ENCODE measurements at places on chromosomes 7 and 10. TPM values are rescaled to one million over a fixed set of nuclear protein-coding genes. Genes with fewer than 3 reads are reported as not detected.

DNA sequence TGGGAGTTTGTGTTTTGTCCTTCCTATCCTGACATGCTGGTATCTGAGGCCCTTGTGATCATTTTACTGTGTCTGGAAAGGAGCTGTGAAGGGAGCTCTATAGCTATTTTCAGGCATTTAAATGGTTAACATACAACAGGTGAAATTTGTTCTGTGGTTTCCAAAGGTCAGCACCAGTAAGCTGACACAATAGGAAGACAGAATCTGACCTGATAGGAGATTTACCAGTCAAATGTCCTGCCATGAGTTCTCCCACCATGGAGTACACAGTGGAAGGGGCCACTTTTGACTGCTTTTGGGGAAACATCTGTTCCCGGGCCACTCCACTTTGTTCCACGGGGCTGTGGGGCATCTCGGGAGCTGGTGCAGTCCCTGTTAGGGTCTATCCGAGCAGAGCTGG is 17.6 kb downstream of the FKBP6 start:
- no peaks in the 10 kb centered on the region for H3K4me1 ChIP-seq
- no peaks in the 10 kb centered on the region for H3K36me3 ChIP-seq
- H3K27me3 ChIP-seq = peaks cover 2% of the 10 kb centered on the region
- no peak overlapping the region for H3K27ac ChIP-seq
- DNase-seq = no peak

DNA sequence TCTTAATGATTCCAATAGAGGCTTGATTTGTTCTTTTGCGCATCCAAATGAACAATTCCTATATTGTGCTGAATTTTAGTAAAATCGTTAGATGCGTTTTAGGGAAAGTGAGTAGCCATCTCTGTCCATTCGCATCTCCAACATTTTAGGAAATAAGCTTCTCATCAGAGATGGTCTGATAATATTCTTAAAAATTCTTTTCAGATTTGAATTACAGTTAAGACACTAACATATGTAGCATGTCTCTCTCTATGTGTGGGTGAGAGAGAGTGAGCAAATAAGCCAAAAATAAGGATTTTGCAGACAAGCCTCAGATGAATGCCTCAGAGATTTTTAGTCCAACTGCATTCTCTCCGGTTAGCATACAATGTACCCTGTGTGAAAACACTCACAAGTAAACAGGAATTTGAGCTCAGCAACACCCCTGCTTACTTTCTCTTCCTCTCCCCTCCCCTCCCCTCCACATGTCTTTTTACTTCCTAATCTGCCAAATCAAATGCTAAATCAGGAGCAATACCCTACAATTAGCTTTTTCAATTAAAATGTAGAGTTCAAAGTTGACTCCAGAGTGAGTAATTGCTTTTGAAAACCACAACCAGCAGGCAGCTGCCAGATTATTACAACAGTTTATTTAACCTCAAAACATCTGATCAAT is 354.4 kb downstream of the CRPPA start:
- H3K4me1 ChIP-seq = no peaks in the 10 kb centered on the region
- H3K27me3 ChIP-seq = no peaks in the 10 kb centered on the region
- no peak overlapping the region for H3K4me3 ChIP-seq

Gene TRPV5
- total RNA-seq = not detected

GRCh38 chr7:119937745-119938144 is 335.2 kb upstream of the KCND2 start:
- no peak for DNase-seq
- no peaks in the 10 kb centered on the region for H3K36me3 ChIP-seq
- H3K4me1 ChIP-seq = no peaks in the 10 kb centered on the region
- no peak overlapping the region for H3K4me3 ChIP-seq
- no peaks in the 10 kb centered on the region for H3K27me3 ChIP-seq

Gene CALCR
- not detected for total RNA-seq

DNA sequence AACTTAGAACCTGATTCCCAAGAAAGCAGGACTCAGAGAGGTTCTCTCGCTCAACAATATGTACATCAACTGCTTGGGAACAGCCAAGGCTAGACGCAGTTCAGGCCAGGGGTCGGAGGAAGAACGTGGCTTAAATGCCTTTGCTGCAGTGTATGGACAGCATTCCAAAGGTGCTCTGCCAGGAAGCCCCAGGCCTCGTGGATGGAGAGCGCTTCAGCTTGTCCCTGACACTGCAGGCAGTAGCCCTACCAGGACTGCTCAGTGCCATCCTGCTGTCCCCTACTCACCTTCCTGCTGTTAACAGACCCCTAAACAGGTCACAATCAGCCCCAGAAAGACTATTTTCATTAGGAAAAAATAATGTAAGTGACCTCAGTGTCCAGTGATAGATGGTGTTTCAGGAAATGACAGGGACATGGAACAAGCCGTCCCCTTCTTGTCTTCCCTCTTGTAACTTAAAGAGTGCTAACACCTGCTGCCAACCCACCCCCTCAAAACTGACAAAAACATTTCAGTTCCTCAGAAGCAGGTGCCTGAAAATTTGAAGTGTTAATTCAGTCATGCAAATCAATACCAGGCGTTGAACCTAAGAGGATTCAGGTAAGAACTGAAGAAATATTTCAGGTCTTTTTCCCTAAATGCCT is 16.5 kb downstream of the CREB3L2 start:
- DNase-seq = no peak
- H3K4me1 ChIP-seq = peaks cover 14% of the 10 kb centered on the region
- H3K36me3 ChIP-seq = peaks cover 35% of the 10 kb centered on the region
- no peak overlapping the region for H3K27ac ChIP-seq
- H3K4me3 ChIP-seq = no peak overlapping the region

DNA sequence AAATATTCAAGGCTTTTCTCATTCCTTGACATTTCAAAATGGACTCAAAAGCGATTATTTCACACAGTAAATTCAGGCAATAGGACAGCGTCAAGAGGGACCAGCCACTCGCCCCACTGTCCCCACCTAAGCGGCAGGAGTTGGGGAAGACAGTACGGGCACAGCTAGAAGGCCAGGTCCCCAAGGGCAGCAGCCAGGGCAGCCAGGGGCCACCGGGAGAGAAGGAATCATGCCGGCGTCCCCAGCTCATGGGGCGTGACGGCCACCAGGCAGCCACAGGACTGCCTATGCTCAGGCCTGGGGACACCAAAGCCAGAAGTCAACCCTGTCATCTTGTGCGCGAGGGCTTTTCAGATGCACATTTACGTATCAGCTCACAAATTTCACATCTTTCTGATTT is 225.7 kb upstream of the PPP2R2D start:
- H3K4me1 ChIP-seq = no peaks in the 10 kb centered on the region
- no peak for DNase-seq
- no peaks in the 10 kb centered on the region for H3K36me3 ChIP-seq
- no peaks in the 10 kb centered on the region for H3K27me3 ChIP-seq

DNA sequence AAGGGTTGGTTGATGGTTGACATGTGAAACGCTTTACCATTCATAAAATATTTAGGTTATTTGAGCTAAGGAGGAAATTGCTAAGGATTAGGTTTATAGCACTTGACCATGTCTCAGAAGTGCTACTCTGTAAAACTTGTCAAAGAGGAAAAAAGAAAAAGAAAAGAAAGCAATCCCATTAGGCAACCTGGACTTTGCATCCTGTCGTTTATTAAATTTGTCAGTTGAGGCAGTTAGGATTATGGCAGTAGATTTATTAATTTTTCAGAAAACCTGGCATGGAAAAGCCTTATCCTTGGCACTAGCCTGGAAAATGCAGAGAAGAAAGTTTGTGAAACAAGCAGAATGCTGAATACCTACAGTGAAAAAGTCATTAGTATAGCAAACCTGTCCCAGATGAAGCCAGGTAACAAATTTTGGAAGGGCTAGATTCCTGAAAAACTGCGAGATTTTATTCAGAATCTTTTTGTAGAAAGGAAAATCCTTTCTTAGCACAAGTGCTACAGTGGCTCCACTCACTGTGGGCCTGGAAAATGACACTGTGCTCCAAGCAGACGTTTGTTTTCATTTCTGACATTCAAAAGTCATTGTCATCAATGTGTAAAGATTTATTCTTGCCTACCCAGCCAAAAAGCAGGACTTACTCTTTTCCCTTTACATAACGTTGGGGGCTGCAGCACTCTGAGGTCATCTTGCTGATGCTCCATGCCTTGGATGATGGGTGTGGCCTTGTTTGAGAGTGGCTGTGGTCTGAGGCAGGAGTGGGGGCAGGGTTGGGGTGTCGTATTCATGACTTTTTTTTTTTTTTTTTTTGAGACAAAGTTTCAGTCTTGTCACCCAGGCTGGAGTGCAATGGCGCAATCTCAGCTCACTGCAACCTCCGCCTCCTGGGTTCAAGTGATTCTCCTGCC is 664.9 kb downstream of the SUGCT start:
- no peaks in the 10 kb centered on the region for H3K4me1 ChIP-seq
- no peak for DNase-seq
- no peaks in the 10 kb centered on the region for H3K27me3 ChIP-seq
- no peak overlapping the region for H3K4me3 ChIP-seq
- no peaks in the 10 kb centered on the region for H3K36me3 ChIP-seq
- H3K27ac ChIP-seq = no peak overlapping the region

DNA sequence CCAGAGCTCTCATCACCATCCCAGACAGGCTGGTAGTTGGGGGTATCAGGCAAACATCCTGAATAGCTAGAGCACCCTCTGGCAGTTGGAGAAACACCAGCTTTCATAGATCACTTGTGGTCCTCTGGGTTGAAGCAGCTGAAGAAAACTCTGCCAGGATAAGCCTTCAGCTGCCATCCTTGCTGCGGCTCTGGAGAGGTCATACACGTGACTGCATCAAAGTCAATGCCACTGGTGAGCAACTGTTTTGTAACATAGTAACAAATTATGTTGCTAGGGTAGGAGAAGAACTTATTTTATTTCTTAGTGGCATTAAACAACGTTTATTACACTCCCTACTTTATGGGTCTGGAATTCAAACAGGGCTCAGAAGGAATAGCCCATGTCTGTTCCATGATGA is 19.2 kb upstream of the PANK1 start:
- DNase-seq = no peak
- H3K4me3 ChIP-seq = no peak overlapping the region
- no peaks in the 10 kb centered on the region for H3K4me1 ChIP-seq
- peaks cover 13% of the 10 kb centered on the region for H3K27me3 ChIP-seq
- no peaks in the 10 kb centered on the region for H3K36me3 ChIP-seq

Gene NEBL
- total RNA-seq = 0.22 TPM

- H3K27me3 ChIP-seq = no peaks in the 10 kb centered on the region
- no peaks in the 10 kb centered on the region for H3K36me3 ChIP-seq
- no peak overlapping the region for H3K27ac ChIP-seq
- DNase-seq = no peak
- no peaks in the 10 kb centered on the region for H3K4me1 ChIP-seq
- no peak overlapping the region for H3K4me3 ChIP-seq
Observed at GRCh38 chr10:129715805-129716204, 248.3 kb downstream of the EBF3 start.

Gene MACC1
- not detected for total RNA-seq

Gene PALD1
- total RNA-seq = 0.83 TPM

DNA sequence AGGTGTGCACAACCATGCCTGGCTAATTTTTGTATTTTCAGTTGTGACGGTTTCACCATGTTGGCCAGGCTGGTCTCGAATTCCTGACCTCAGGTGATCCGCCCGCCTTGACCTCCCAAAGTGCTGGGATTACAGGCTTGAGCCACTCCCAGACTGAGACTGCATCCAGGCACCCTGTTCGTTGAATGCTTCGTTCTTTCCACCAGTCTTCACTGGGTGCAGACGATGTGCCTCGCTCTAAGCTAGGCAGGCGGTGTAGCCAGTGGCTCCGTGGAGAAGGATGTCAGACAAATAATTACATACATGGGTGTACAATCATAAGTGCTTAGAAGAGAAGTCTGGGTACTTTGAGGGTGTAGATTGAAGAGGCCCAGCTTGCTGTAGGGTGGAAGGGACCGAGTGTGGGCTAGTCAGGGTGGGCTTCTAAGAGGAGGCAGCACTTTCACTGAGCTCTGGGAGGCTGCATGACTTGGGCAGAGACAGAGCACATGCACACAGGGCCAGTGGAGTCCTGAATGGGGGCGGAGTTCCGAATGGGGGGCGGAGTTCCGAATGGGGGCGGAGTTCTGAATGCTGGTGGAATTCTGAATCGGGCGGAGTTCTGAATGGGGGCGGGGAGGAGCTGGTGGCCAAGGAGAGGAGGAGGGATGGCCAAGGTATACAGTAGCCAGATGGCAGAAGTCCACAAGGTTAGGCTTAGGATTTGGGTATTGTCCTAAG is 74.3 kb downstream of the COL26A1 start:
- DNase-seq = no peak
- peaks cover 15% of the 10 kb centered on the region for H3K27me3 ChIP-seq
- H3K4me1 ChIP-seq = peaks cover 4% of the 10 kb centered on the region
- H3K36me3 ChIP-seq = no peaks in the 10 kb centered on the region

Gene NRG3
- total RNA-seq = 0.10 TPM

Gene PKD2L1
- total RNA-seq = not detected

GRCh38 chr10:10020945-10021344 is 996.7 kb upstream of the CELF2 start:
- no peaks in the 10 kb centered on the region for H3K27me3 ChIP-seq
- no peak for DNase-seq
- H3K4me3 ChIP-seq = no peak overlapping the region
- H3K4me1 ChIP-seq = no peaks in the 10 kb centered on the region

Gene LIPN
- not detected for total RNA-seq

Gene MYL7
- total RNA-seq = not detected

Gene PDCD11
- total RNA-seq = 99.0 TPM

- no peaks in the 10 kb centered on the region for H3K36me3 ChIP-seq
- no peaks in the 10 kb centered on the region for H3K4me1 ChIP-seq
- no peak overlapping the region for H3K4me3 ChIP-seq
- no peak for DNase-seq
- H3K27ac ChIP-seq = no peak overlapping the region
- H3K27me3 ChIP-seq = peaks cover 5% of the 10 kb centered on the region
Observed at GRCh38 chr10:71302874-71303568, 16.0 kb upstream of the SLC29A3 start.

Gene SAMD9L
- total RNA-seq = 22.4 TPM

GRCh38 chr10:84296091-84296981 is 32.1 kb upstream of the CCSER2 start:
- H3K27ac ChIP-seq = no peak overlapping the region
- H3K36me3 ChIP-seq = no peaks in the 10 kb centered on the region
- peaks cover 5% of the 10 kb centered on the region for H3K27me3 ChIP-seq
- DNase-seq = no peak
- H3K4me1 ChIP-seq = peaks cover 22% of the 10 kb centered on the region
- no peak overlapping the region for H3K4me3 ChIP-seq

- H3K4me3 ChIP-seq = no peak overlapping the region
- DNase-seq = no peak
- no peaks in the 10 kb centered on the region for H3K36me3 ChIP-seq
- H3K27me3 ChIP-seq = peaks cover 2% of the 10 kb centered on the region
Observed at GRCh38 chr10:87842220-87842641, 21.1 kb downstream of the KLLN start.

Gene ADIRF
- not detected for total RNA-seq
